ENCODE measurements at places on chromosomes 16 and 17.

DNA sequence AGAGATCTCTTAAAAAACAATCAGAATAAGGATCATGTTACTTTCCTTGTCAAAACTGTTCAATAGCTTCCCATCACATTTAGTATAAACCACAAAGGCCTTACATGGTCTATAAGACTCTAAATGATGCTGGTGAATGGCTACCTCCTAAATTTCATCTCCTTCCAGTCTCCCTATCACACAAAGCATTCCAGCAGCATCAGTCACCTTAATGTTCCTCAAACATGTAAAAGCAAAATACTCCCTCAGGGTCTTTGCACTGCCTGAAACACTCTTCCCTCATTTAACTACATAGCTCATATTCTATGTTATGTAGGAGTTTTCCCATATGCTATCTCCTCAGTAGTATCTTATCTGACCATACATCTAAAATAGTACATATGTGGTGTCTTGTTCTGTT lies 53.5 kb upstream of the INTS2 start:
- DNase-seq: no peak

GRCh38 chr17:21061971-21062526 lies 19.2 kb upstream of the USP22 start:
- DNase-seq: no peak

- DNase-seq: no peak
Observed at GRCh38 chr16:84239141-84239769, 557 bp downstream of the KCNG4 start.

DNA sequence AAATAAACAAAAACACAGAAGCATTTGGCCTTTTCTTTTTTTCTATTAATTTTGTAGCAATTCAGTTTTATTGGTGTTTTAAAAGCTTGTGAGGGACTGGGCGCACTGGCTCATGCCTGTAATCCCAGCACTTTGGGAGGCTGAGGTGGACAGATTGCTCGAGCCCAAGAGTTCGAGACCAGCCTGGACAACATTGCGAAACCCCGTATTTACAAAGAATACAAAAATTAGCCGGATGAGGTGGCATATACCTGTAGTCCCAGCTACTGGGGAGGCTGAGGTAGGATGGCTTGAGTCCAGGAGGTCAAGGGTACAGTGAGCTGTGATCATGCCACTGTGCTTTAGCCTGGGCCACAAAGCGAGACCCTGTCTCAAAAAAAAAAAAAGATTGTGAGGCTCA lies 53.4 kb downstream of the SEC14L1 start:
- DNase-seq: no peak

GRCh38 chr16:2514333-2515179 lies 804 bp downstream of the ATP6V0C start:
- DNase-seq: no peak

- DNase-seq: no peak
Observed at GRCh38 chr16:50311891-50312501, 45.6 kb downstream of the ADCY7 start.

All from retinal pigment epithelial cell (primary cell).